Hematopoietic multipotent progenitor cell treated with erythropoietin and hydrocortisone succinate and interleukin-3 and kit ligand, for 4 days (in vitro differentiated cells): ENCODE measurements at places on chromosomes 7 and 10.

GRCh38 chr7:115864082-115864481 lies 166.5 kb downstream of the TFEC start:
- DNase-seq: peak; percentile 8

- no peak for DNase-seq
Measured at GRCh38 chr7:11709196-11709595, 122.8 kb downstream of the THSD7A start.

- DNase-seq: no peak
Measured at GRCh38 chr7:82211333-82211732, 232.2 kb downstream of the CACNA2D1 start.

- no peak for DNase-seq
Measured at GRCh38 chr10:84367256-84367655, 38.9 kb downstream of the CCSER2 start.

DNA sequence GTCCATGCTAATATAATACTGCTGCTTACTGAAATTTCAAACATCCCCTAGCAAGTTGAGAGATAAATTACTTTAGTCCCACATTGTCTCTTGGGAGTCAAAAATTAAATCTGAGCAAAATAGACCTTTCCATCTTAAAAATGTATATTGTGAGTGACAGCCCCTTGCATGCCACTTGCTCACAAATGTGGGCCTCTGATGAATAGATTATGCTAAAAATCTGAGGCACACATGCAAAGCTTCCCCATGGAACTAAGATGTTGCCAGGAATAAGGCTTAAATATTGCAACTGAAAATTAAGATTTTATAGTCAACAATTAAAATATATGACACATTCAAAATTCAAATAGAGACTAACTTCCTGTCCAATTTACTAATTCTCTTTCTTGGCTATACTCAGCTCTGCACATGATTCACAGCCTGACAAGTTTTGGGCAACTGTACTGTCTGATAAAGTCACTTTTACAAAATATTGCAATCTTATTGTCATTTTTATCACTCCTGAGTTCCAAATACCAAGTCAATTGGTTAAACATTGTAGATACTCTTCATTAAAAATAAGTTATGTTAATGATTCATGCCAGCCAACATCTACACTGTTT lies 301.2 kb downstream of the CACNA2D1 start:
- no peak for DNase-seq

DNA sequence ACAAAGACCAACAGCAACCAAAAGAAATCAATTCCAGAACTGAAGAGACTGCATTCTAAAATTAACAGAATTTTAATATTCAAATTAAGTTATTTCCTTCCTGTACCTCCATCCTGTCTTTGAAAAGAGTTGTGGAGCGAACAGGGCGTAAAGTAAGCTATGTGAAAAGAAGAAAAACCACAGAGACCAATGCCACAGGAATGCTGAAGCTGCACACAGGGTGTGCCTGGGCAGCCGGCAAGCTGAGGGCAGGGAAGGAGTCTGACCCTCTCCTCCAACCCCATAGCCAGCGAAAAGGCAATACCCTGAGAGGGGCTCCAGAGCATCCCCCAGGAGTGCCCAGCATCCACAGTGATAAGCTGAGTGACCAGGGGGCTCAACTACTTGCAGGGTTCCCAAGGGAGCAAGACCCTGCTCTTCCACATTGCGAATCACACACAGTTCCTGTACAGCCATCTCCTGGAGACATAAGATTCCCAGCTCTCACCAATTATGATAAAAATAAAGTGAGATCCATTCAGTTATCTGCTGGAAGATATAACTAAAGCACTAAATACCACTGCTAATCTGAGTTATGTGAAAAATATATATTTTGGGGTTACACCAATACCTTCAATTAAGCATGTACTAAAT lies 93.8 kb downstream of the PARD3 start:
- no peak for DNase-seq
